ENCODE measurements at places on chromosomes 3 and 15.

GRCh38 chr3:15359677-15360397 lies 27.5 kb upstream of the SH3BP5 start:
- no peak for DNase-seq

DNA sequence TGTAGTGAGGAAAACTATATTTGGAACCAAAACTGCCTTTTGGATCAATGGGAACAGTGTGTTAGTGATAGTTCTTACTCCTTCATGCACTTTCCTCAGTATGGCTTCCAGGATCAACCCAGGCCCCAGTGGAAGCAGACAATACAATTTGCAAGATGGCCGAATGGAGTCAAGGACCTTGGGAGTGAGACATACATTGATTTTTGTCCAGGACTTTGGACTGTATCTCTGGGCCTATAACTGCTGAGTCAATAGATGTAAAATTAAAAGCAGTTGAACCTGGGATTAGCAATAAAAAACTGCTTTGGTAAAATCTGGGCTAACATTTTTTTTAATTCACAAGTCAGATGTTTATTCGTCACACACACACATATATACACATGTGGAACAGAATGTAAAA lies 1.8 kb downstream of the ARRDC4 start:
- DNase-seq = no peak

- no peak for DNase-seq
These were observed 198.6 kb upstream of the BCL6 start for GRCh38 chr3:187943677-187944389.

DNA sequence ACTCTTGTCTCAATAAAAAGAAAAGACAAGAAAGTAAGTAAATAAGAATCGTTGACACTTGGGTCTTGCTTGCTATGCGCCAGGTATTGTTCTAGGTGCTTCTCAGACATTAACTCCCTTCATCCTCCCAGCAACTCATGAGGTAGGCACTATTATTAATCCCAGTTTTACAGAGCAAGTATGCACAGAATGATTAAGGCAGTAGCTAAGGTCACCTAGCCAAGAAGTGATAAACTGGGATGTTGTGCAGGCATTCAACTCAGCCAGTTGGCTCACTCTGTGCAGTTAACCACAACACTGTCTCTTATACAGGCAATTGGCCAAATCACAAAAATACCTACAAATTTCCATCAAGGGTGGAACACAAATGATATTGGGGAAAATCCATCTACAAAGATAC lies 1.7 kb upstream of the C3orf33 start:
- no peak for DNase-seq

GRCh38 chr15:89401631-89402517 lies 67.2 kb upstream of the POLG start:
- DNase-seq = no peak

GRCh38 chr3:53129344-53129743 lies 891 bp downstream of the RFT1 start:
- DNase-seq = no peak

DNA sequence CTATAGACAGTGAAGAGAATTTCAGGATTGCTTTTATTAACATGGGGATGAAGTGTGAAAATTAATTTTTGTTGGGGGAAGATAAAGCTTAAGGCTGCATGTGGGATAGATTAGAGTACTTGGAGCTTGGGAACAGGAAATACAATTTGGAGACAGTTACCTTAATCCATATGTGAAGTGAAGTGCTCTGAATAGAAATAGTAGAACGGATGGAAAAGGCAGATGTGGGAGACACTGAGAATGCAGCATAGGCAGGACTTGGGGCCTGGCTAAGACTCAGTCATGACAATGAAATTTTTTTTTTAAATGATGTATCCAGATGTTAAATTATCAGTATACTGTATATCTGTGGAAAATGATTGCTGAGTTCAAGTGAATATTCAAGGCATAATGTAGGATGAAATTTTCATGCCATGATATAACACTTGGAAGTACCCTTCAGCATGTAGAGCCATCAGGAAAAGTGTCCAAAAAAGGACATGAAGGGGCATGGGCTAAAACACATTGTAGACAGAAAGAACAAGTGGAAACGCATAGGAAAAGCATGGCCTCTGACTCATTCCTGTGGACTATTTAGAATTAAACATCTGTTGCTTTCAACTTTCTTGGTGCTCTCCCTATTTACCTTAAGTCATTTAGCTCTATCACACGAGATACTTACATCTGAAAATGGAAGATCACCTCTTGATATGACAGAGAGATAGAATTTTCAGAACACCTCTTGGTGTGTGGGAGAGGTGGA lies 134.8 kb downstream of the RBMS3 start:
- no peak for DNase-seq

- DNase-seq = no peak
These were observed 68.7 kb upstream of the GOLGA8B start for GRCh38 chr15:34651997-34652725.

DNA sequence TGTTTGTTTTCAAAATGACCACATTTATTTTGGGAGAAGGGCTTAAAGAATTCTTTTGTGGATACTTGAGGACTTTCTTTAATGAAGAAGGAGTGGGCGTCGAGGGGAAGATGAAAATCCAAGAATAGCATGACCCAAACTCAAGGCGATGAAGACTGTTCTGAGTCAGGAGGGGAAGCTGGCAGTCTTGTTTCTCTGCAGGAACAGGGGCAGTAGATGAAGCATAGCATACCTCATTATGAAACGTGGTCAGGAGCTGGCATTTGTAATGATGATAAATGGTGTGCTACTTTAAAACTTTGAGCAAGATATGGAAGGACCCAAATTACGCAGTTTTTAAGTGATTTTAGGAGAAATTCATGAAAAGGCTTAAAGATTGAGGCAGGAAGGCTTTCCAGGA lies 549.0 kb downstream of the IGSF11 start:
- DNase-seq = no peak

GRCh38 chr3:129526121-129526900 lies 2.1 kb upstream of the RHO start:
- no peak for DNase-seq

DNA sequence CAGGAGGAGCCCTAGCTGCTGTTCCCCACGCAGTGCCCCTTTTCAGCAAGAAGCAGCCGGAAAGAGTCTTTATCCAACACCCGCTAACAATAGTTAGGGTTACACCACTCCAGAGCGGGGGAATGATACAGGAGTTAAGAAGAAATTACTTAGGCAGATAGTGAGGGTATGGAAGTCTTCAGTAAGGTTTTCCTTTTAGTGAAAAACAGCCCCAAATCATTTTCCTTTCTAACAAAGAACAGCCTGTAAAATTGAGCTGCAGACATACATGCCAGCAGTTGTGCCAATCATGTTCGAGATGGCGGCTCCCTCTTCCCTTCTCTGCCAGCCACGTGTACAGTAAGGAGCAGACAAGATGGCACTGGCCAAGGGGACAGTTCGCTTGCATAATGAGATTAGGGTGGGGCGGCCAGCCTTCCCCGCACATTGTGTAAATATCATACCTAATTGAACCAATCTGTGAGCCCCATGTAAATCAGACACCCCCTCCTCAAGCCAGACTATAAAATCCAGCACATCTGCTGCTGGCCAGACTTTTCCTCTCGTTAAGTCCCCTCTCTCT lies 18.5 kb upstream of the SENP5 start:
- DNase-seq = no peak

- DNase-seq = no peak
These were observed 551.5 kb upstream of the RGMA start for GRCh38 chr15:93640411-93640962.

DNA sequence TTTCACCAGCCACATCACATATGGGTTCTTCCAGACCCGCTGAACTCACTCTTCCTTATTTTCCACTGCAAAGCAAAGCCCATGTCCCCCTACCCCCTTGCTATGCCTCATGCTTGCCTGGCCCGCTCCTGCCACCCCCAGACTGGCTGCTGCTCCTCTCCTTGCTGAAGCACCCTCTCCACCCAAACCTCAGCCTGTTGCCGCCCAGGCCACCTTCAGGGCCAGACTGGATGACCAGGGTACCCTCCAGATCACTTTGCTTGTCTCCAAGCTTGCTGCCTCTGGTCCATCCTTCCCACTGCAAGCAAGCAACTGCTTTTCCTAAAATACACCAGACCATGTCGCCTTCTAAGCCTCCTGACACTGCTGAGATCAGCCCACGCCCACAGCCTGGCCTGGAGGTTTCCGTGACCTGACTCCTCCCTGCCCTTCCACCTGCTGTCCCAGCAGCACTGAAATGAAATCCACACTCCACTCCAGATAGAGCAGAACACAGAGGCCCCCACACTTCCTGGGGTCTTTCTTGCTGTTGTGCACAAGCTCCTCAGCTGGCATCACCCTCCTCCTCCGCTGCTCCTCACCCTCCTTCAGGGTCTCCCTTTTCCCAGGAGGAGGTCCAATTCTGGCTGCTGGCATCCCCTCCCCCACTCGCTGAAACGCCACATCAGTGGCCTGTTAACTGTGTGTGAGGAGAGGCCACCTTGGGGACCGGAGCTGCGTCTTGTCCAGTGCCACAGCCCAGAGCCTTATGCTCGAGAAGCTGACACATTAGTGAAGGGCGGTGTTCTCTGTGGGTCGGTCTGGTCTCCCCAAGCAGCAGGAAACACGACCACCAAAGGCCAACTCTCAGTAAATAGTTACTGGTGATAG lies 99.1 kb downstream of the ADCY5 start:
- DNase-seq = no peak

DNA sequence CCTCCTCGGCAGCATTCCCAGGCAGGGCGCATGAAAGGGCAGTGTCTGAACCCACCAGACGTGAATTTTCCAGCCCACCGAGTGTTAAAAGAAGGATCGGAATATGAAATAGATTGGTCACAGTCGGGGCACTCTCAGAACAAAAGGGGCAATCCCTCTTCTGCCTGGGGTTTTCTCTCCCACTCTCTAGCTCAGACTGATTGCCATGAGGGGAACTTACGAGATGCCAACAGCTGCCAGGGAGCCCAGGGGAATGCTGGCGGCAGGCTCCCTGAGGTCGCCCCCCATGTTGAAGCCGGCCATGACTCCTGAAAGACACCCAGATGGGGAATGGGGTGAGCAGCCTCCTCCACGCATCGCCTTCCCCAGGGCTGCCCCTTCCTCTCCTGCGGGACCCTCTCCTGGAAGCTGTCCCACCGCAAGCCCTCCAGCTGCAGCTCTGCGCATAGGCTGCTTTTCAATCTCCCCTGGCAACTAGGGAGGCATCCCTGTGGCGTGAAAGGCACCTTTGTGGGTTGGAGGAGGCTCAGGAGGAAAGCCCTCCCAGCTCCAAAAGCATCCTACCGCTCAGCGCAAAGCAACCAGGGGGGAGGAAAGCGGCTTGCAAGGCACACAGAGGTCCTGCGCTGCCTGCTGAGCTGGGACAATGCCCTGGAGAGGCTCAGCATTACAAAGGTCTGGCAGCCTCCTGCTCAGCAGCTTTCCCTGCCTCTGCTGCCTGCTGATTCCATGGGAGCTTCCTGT lies 64.8 kb upstream of the HEG1 start:
- DNase-seq = no peak

DNA sequence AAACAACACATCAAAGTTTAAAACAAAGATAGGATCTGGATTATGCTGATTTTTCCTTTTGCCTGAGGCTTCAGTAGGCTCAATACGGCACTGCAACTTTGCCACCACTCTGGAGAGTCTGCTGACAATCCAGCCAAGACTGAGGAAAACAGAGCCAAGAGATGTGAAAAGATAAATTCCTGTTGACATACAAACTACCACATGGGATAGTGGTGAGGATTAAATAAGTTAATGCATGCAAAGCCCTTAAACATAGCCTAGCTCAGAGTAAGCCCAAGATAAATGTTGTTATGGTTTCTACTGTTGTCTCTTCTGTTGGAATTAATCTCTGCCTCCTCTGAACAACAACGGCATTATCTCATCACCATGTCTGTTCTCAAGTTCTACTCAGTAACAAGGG lies 245.9 kb upstream of the LMCD1 start:
- DNase-seq = no peak

- DNase-seq = no peak
These were observed 104.0 kb upstream of the MYRIP start for GRCh38 chr3:39705351-39705900.

- no peak for DNase-seq
These were observed 69.4 kb upstream of the LIPC start for GRCh38 chr15:58362262-58362922.

DNA sequence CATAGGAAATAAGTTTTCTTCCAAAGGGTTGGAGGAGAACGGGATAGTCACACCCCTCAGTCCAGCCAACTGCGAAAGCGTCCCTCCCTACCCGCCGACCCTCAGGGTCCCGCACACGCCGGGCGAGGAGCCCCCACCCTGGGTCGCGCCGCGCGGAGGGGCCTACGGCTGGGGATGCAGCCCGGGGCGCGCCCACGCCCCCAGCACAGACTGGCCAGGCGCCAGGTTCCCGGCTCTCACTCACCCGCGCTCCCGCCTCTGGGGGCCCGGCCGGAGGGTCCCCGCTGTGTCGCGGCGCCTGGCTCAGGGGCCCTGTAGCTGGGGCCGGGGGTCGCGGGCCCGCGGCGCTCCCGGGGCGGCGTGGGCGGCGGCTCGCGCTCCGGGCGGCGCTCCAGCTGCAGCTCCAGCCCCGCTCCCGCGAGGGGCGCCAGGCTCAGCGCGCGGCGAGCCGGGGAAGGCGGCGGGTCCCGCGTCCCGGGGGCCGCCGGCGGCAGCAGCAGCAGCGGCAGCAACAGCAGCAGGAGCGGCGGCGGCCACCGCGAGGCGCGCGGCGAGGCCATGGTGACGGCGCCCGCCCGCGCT lies 375 bp downstream of the HEG1 start:
- no peak for DNase-seq

DNA sequence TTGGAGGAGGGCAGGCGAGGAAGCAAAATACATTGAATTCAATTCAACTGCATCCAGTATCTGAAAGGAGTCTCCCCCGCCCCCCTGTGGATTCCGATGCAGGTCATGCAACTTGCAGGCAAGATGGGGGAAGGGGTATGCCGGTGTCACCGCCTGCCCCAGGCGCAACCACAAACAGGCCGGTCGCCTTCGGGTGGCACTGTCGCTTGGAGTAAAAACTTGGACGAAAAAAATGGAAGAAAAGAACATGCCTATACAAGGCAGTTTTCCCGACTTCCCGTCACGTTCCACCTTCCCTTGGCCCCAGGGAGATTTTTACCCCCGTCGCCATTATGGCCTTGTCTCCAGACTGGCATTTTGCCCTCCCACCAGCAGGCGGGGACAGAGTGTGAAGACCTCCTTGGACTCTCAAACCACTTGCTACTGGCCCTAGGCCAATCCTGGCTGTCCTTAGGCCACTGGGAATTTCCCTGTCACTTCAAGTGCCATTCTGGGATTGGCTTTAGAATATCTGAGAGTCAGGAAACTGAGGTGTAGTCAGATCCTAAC lies 1.6 kb upstream of the NTRK3 start:
- DNase-seq = no peak

DNA sequence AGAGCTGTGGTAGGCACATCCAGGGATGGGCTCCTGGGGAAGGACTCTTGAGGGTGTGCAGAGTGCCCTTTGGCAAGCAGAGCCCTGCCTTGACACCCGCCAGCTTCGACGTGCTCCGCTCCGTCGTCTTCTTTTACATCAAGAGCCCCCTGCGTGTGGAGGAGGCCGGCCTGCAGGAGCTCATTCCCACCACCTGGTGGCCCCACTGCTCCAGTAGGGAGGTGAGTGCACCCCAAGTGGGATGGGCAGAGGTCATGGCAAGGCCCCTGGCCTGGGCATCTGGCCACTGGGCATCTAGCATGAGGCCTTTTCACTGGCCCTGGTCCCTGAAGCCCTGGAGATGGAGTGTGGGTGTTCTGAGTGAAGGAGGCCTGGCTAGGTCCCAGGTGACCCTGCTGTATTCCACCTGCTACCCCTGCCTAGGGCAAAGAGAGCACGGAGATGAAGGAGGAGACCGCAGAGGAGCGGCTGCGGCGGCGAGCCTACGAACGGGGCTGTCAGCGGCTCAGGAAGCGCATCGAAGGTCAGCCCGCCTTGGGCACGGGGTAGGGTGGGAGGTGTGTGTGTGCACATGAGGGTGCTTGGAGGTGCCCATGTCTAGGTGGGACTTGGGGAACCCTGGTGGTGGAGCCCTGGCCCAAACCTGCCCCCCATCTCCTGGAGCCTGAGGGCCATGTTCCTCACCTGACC lies 12.2 kb downstream of the RNF123 start:
- no peak for DNase-seq
